Epithelial cell of prostate (primary cell): ENCODE measurements at places on chromosomes 16 and 17.

GRCh38 chr17:76493505-76494167, 7.6 kb downstream of the RHBDF2 start:
- no peak for DNase-seq

DNA sequence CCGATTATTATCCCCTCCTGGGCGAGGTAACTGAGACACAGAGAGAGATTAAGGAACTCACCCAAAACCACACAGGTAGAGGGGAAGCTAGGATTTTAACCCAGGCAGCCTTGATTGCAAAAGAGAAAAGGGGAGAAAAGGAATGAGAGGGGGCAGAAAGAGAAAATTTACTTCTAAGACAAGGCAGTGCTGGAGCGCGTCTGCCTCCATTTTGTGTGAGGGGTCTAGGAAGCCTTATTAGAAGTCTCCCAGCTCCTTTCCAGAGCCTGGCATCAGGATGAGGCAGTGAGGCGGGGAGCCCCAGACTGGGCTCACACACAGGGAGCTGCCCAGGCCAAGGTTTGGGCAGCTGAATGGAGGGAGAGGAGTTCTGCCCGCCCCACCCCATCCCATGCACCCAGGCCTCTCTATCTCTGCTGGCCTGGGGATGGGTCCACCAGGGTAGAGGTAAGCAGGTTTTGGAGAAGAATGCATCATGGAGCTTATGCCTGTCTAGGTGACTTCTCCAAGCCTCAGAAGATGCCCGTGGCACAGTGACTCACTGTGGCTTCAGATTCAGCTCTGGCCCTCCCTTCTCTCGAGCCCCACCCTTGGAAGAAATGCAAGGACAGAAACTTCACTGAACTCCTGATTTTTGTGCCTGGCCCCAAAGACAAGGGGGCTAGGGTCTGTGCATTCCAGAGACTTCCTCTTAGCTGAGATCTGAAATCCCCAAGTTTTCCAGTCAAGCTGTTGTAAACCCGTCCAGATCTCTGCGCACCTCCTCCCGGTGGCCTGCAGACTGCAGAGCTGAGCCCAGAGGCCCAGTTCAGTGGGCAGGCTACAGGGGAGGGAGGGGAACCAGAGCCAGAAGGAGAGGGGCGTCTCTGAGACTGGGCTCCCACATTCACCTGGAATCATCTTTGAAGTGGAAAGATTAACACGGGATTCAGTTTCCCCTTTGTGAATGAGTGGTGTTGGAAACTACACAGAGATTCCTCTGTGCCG, 95.1 kb upstream of the CDH5 start:
- no peak for DNase-seq

GRCh38 chr17:46158323-46159296, 34.6 kb downstream of the KANSL1 start:
- no peak for DNase-seq

- DNase-seq = no peak
Measured at GRCh38 chr16:35146031-35146710, 1686.8 kb downstream of the TP53TG3F start.
